ENCODE measurements at places on chromosomes 16 and 17.

DNA sequence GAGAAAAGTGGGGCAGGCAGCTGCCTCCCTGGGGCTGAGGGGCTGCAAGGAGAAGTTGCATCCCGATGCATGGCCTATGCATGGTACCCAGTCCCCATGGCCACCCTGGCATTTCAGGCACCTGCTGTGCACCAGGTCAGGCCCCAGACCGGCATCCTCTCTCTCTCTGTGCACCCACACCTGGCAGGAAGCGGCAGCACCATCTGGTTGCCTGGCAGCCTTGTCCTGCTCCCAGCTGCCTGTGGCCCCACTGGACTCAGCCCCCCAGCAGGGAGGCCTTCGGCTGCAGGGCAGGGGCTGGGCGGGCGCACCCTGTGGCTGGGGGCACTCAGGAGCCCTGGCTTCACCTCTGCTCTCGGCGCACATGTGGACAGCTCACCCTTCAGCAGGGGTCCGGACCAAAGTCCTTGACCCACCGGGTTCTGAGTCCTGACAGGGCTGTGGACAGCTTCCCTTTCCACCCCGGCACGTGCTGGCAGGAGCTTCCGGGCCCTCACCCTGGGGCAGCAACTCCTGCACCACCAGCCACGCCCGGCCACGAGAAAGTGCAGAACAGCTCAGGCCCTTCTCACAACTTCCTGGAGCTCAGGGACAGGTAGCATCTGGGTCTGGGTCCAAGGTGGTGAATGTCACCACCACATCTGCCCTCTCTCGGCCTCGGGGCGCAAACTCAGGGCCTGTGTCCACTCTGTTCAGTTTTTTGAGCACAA is 36.7 kb downstream of the CTU2 start:
- DNase-seq: no peak

GRCh38 chr16:13569986-13570385 is 350.0 kb upstream of the ERCC4 start:
- no peak for DNase-seq

- DNase-seq: no peak
Measured at GRCh38 chr17:62737513-62737912, 70.6 kb downstream of the MARCHF10 start.

GRCh38 chr16:1362807-1363206 is 11.1 kb downstream of the GNPTG start:
- DNase-seq: no peak

DNA sequence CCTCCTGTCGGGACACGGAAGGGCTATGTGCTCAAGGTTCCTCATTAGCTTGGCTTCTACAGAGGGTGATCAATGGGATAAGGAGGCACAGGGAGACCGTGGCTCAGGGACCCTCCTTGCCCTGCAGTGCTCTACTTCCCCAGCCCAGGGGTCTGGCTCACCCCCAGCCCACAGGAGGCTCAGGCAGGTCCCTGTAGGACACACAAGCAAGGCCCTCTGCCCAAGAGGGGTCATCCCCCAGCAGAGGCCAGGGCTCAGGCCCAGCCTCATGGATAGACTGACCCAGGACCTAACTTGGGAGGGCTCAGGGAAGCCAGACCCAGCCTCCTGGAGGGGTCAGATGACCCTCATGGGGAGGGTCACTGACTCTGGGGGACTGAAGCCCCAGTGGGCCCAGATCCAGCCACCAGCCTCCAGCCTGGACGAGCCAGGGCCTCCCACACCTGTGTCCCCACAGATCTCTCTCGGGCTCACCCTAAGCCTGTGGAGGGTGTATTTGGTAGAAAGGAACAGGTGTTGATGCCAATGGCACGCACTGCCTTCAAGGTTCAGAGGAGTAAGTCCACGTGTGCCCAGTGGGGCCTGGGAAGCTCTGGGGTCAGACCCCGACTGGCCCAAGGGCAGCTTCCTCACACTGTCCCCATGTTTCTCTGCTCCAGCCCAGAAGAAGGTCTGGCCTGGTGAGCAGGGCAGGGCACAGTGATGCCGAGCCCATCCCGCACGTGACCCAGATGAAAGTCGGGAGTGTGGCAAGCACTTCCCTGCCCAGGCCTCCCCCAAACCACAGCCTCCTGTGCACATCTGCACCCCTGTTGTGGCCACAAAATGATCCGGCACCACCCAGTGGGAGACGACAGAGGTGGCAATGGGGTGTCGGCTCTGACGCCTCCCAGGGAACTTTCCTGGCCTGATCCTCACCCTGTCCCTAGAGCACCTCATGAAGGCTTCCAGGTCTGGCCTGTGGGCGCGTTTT is 10.9 kb upstream of the KRTAP17-1 start:
- no peak for DNase-seq

GRCh38 chr17:61144617-61145564 is 254.8 kb upstream of the TBX2 start:
- no peak for DNase-seq

GRCh38 chr17:66850692-66851091 is 15.8 kb downstream of the CACNG5 start:
- DNase-seq: no peak

- DNase-seq: no peak
Measured at GRCh38 chr16:84545114-84545737, 40.8 kb upstream of the MEAK7 start.

GRCh38 chr16:49465661-49466528 is 92.3 kb downstream of the C16orf78 start:
- no peak for DNase-seq

GRCh38 chr16:72270531-72270930 is 98.6 kb upstream of the PMFBP1 start:
- no peak for DNase-seq

DNA sequence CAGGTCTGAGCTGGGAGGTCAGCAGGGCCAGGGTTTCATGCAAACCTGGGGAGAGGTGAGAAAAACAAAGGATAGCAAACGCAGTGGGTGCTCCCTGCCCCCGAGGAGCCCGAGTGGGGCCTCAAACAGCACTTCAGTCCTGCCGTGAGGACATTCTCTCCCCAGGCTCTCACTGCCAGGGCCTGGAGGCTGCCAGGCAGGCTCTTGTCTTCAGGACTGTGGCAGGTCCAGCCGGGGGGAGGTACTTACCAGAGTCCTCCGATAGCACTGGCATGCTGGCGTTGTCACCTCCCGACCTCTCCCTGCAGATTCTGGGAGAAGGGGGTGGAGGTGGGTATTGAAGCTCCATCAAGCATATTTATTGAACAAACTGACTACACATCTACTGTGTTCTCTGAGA is 1.3 kb downstream of the MPP3 start:
- DNase-seq: no peak

Data from T follicular helper cell (primary cell).